ENCODE measurements at places on chromosomes 11 and 22.

DNA sequence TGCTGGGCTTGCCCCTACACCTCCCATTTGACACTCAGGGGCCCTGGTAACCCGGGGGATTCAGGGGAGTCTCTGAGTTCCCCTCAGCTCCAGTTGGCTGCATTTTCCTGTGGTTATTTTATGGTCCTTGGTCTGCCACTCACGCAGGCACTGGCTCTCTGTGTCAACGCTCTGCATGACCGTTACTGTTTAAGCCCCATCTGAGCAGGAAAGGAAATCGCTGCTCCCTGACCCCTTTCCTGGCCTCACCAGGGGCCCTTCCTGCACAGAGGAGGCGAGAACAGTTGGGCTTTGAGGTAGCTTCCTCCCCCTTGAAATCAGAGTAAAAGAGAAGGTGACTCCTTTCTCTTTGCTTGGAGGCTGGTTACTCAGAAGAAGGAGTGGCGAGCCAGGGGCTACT lies 2.4 kb downstream of the C1QTNF4 start:
- DNase-seq = no peak

DNA sequence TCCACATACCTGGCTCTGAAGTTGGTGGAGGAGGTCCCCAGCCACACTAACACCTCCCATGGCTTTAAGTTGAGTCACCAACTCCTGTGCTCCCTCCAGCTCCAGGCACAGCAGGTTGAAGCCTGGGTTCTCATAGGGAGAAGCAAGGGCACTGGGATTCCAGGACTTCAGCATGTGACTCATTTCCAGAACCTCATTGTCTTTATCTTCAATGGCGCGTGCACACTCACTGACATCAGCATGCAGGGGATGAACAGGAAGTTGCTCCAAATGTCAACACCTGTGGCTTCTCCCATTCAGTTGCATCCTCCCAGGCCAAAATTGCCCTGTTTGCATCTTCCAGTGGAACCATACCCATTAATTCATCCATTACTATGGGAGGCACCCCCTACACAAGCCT lies 5.8 kb upstream of the UBQLNL start:
- DNase-seq = no peak

DNA sequence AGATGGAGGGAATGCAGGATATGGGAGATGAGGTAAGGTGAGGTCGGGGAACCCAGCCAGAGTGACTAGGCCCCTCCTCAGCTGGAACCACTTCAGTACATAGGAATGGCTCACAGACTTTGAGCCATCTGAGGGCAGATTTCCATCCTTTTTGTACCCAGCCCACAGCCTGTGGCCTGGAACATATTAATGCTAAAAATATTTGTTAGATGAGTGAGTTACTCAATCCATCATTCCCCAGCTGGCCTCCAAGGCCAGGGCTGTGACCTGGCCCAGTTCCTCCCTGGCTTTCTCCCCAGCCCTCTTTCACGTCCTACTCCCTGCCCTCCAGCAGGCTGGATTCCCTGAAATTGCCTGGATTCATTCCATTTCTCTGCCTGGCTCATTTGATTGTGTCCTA lies 57.2 kb upstream of the PRDM11 start:
- DNase-seq = no peak

DNA sequence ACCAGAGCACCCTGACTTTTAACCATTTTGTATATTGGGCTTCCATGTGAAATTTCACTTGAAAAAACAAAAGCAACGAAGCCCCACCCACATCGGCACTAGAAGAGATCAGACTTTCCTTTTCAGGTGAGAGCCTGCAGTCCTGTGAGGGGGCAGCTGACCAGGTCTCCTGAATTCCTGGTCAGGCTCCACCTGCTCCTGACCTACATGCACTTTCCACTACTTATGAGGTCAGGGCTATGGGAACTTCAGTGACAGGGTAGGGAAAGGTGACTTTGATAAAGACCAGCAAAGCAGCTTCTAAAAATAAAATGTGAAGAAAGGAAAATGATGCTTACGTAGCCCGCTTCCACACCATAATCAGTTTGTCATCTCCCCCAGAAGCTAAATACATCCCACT lies 24.7 kb downstream of the HIRA start:
- no peak for DNase-seq

GRCh38 chr11:117523680-117524079 lies 196.0 kb downstream of the CEP164 start:
- no peak for DNase-seq

DNA sequence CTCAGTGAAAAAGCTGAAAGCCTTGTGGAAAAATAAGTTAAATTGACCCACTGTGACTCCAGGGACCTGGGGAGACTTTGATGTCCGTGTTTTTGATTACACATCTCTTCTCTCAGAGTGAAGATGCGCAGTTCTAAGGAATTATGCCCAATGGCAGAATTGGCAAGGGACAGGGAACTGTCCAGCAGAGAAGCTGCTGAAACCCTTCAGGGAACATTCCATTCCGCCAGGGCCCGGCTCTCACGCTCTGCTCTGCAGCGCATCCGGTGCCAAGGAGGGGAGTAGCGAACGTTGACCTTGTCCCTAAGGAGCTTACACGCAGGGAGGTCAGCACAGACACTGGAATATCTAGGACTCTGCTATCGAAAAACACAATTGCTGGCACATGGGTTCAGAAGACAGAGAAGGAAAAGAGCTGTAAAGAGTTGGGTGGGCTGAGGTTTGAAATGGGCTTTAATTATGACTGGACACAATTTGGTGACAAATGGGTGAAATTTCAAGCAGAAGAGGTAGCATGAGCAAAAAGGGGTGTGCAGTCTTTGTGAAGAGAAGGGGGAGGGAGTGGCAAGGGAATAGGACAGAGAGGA lies 64.5 kb upstream of the B3GAT1 start:
- DNase-seq = no peak

GRCh38 chr22:46633334-46633890 lies 13.2 kb downstream of the GRAMD4 start:
- DNase-seq = no peak

DNA sequence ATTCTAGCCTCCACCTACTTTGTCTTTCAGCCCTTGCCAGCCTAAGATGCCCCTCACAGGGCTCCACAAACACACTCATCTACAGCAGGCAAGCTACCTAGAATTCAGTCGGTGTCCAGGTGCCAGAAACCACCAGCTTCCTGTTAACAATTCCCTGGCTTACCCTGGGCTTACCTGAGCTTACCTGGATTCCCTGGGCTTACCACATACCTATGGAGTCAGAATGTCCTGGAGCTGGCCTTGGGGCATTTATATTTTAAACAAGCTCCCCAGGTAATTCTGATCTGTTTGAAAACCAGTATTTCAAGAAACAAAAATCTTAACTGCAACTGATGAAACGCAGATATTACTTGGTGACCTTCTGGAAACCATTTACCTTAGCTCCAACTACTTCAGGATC lies 123.6 kb downstream of the SLC1A2 start:
- no peak for DNase-seq

DNA sequence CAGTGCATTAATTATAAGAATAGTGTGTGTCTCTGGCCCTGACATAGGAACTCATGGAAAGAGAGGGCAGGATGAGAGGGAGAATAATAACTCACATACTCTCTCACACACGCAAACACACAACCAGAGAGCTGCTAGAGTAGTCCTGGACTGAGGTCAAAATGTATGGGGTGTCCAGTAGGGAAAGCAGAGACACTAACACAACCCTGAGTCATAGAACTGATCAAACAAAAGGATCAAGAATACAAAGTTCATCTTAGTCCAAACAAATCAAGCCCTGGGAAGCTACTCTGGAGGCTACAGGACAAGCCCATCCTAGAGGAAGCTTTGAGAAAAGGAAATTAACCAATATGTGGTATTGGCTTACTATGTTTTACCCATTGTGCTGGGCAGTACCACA lies 178.5 kb upstream of the GUCY1A2 start:
- DNase-seq = no peak

DNA sequence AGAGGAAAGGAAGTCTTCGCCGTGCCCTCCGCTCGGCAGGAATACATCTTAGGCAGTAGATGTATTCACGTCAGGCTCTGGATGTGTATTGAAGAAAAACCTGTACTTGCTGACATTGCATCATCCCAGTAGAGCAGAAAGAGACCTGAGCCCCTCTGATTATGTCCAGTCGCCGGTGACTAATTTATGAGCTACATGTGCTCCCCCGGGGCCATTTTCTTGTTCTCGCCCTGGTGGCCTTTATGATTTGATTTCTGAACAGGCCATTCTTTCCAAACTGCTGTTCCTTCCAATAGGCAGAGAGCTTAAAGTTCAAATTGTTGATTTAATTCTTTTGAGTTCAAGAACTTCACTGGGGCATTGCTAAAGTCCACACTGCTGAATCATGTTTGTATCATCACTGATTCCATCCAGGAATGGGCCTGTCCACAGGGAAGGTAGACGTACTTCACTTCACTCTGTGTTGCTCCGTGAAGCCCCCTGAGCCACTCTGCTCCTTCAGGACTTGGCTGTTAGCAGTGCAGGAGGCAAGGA lies 137.3 kb upstream of the RASSF10 start:
- DNase-seq = no peak

- DNase-seq = no peak
Observed at GRCh38 chr22:36343720-36344105, 44.1 kb downstream of the MYH9 start.

DNA sequence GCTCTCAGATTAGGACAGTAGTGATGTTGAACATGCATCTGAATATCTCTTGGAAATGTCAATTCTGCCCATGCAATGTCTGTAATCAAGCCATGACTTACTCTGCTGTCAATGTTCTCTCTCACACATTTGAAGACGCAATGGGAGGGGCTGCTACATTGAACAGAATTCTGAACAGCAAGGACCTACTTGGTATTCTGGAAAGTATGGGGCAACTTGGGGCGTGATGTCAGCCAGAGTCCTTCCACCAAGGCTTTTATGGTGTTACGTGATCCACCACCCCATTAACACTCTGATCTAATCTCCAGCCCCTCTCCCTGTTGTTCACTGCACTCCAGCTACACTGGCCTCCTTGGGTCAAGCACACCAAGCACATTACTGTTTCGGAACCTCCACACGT lies 7.1 kb upstream of the CD59 start:
- no peak for DNase-seq

DNA sequence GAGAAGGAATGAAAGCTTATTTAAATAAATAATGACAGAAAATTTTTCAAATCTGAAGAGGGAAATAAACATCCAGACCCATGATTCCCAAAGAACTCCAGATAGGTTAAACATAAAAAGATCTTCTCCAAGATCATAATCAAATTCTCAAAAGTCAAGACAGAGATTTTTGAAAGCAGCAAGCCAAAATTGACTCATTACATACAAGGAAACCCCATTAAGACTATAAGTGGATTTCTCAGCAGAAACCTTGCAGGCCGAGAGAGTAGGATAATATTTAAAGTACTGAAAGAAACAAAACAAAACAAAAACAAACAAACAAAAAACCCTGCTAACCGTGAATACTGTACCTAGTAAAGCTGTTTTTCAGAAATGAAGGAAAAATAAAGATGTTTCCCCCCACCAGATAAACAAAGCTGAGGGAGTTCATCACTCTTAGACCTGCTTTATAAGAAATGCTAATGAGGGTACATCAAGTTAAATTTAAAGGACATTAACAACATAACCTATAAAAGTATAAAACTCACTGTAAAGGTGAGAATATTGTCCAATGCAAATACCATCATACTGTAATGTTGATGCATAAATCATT lies 412.2 kb downstream of the INSC start:
- no peak for DNase-seq

GRCh38 chr22:44067033-44067432 lies 42.9 kb downstream of the PARVB start:
- no peak for DNase-seq

GRCh38 chr11:66012371-66012945 lies 650 bp downstream of the CST6 start:
- no peak for DNase-seq

DNA sequence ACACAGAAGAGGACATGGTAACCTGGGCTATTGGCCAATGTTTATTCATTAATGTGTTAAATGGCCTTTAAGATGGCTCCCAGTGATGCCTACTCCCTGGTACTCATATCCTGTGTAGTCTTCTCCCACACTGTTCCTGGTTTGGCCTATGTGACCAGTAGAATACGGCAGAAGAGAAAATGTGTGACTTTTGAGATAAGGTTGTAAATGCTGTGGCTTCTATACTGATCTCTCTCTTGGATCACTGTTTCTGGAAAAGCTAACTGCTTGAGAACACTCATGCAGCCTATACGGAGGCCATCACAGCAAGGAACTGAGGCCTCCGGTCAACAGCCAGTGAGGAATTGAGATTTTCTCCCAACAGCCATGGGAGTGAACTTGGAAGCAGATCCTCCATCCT lies 24.1 kb downstream of the MAML2 start:
- DNase-seq = no peak

- peak; percentile 19 for DNase-seq
Observed at GRCh38 chr11:94183886-94184264, 55.2 kb downstream of the PANX1 start.

- DNase-seq = no peak
Observed at GRCh38 chr11:74490941-74491340, 2.6 kb downstream of the LIPT2 start.

GRCh38 chr22:43587574-43587973 lies 175.8 kb downstream of the MPPED1 start:
- DNase-seq = no peak

DNA sequence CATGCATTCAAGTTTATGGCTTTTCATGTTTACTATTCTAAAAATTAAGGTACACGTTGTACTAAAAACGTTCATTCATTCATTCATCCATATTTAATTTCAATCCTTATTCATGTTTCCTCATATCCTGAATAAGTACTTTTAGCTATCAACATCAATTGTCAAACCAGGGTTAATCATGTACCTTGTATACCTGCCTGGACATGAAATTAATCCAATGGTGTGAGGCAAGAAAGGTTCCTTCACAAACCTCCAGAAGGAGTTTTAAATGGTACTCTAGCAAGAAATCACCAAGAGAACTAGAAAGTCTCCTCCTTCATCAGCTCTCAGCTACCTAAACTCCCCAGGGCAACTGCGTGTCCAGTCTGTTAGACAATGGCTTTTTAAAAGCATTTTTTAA lies 33.4 kb downstream of the TMEM123 start:
- DNase-seq = no peak

- no peak for DNase-seq
Observed at GRCh38 chr11:61636676-61637075, 43.5 kb upstream of the DAGLA start.

- peak; percentile 82 for DNase-seq
Observed at GRCh38 chr11:3642071-3642951, 519 bp upstream of the ART5 start.

Measured in CD4-positive, alpha-beta T cell treated with Interferon alpha-2 for 1 hour (primary cell).